HFF-Myc (cell line): ENCODE measurements at places on chromosomes 4 and X.

DNA sequence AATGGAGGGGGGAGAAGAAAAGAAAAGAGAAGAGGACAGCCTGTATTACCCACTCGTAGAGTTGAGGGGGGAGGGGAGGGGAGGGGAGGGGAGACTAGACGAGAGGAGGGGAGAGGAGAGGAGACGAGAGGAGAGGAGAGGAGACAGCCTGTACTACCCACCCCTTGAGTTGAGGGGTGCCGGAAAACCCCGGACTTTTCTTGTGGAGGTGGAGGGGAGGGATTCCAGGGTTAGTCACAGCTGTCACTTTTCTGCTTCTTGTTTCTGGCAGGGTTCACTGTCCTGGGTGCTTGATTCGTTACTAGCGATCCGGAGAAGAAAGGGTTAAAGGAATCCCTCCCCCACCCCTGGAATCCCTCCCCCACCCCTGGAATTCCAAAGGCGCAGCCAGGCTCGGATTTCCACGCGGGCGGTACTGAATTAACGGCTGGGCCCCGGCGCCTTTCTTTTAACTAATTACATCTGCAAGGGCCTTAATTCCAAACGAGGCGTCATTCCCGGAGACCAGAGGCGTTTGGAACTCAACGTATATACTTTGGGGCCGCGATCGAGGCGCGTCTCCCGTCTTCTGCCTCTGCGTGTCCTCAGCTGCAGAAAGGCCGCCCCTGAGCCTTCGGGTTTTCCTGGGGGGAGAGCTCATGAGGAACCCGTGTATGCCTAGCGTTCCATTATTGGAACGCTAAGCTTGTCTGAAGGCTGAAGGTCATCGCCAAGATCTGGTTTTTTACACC lies 20.1 kb upstream of the CSF2RA start:
- DNase-seq, result no peak

GRCh38 chrX:150842198-150842685 lies 56.2 kb downstream of the CD99L2 start:
- DNase-seq, result no peak

DNA sequence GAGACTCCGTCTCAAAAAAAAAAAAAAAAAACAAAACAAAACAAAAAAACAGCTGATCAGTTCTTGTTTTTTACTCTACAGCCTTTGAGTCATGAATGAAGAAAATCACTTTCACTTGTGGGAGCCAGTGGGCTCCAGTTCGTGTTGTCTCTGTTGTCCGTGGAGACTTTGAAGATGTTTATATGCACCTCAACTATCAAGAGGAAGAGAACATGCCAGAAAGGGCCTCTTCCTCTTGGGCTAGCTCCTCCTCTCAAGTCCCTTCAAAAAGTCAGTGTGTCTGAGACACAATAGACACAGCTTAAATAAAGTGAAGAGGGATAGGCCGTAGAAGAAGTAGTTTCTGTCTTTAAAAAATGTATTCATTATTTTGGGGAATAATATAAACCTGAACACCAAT lies 182.7 kb downstream of the KDR start:
- no peak for DNase-seq

DNA sequence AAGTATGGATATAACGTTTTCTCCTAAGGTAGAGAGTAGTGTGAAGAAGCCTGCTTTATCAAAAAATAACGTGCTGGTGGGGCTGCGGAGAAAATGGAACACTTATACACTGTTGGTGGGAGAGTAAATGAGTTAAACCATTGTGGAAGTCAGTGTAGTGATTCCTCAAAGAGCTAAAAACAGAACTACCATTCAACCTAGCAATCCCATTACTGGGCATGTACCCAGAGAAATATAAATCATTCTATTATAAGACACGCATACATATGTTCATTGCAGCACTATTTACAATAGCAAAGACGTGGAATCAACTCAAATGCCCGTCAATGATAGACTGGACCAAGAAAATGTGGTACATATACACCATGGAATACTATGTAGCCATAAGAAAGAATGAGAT lies 196.4 kb downstream of the DMD start:
- DNase-seq, result no peak

GRCh38 chr4:825063-825970 lies 612 bp downstream of the CPLX1 start:
- DNase-seq, result no peak

DNA sequence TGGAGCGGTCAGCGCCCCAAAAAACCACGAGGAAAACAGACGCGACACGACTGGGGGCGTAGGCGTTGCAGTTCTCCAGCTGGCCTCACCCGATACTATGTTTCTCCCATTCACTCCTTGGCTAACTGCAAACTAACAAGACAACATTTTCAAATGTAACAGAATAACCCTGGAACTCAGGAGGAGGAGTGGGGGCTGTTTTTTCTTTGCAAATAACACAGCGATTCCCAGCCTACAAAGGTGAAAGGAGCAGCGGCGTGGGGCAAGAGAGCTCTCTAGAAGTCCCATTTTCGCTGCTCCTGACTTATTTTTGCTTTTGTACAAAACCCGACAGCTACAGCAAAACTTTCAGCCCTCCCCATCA lies 1.6 kb downstream of the SOX3 start:
- DNase-seq, result no peak

DNA sequence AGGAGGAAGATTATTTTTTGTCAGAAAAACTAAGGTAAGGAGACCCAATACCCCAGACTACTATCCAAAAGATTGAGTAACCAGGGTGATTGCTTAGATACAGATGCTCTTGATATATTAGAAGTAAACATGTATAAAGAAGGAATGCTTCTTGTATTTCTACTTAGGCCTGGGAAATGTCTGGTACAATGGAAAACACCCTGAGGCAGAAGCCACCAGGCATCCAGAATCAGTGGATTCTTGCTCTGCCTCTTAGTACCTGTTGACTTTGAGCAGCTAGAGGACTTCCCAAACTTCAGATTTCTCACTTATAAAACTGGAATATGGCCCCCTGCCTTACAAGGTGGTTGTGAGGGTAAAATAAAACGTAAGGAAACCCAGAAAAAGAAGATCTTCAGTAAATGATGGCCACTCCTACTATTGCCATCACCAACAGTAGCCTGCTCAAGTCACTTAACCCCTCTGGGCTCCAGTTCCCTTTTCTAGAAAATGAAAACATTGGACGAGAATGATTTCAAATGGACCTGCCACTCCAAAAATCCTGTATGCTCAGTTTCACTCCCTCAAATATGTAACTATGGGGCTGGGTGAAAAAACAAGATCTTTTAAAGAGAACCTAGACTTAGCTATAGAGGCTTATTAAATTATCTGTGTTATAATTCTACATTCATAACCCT lies 56.6 kb downstream of the AMELX start:
- DNase-seq, result no peak

GRCh38 chrX:19707246-19707871 lies 180.0 kb downstream of the SH3KBP1 start:
- no peak for DNase-seq

DNA sequence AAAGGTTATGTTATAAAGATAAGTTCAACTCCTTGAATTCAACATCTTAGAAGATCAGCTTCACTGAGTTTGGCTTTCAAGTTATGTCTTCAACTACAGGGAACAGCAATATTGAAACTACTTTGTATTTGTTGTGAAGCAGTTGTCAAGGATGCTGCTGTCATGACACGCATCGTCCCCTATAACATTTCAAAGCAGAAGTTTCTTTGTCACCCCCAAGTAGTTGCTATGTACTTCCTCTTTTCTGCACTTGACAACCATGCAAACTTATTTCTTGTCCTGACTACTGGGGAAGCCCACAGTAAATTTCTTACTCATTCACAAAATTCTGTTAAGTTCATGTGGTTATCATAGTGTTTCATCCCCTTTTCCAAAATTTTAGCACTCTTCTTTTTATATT lies 14.3 kb downstream of the ANTXR2 start:
- no peak for DNase-seq

GRCh38 chr4:8467016-8467415 lies 26.4 kb downstream of the TRMT44 start:
- DNase-seq, result no peak

DNA sequence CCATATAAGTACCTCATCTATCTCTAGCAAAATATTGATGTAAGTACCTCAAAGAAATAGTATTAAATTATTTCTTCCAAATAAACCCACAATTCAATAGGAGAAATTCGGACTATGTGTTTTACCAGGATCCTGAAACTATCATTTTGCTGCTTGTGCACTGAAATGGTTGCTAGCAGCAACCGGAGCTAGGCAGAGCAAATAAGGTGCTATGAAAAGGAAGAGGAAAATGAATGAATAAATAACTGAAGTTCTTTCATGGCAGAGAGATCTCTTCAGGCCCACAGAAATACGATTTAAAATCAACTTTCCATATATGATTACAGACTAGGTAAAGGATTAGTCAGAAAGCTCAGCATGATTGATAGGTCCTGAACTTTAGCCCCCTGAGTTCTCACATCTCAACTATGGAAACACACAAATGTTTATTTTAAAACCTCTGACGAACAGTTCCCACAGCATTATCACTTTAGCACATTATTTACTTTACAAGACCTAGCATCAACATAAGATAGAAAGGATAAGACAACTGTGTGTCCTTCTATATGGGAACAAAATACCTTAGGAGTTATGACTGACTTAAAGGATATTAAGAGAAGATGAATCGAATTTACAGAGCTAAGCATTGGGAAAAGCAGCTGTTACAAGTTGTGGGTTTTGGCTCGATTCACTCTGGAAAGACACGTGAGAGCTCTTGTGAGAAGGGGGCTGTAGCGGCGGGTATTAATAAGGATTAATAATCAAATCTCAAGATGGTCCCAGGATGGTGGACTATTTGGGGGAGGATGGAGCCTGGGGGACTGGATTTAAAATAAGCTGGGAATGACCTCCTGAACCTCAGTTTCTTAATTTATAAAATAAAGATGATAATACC lies 104.3 kb downstream of the CORIN start:
- no peak for DNase-seq

DNA sequence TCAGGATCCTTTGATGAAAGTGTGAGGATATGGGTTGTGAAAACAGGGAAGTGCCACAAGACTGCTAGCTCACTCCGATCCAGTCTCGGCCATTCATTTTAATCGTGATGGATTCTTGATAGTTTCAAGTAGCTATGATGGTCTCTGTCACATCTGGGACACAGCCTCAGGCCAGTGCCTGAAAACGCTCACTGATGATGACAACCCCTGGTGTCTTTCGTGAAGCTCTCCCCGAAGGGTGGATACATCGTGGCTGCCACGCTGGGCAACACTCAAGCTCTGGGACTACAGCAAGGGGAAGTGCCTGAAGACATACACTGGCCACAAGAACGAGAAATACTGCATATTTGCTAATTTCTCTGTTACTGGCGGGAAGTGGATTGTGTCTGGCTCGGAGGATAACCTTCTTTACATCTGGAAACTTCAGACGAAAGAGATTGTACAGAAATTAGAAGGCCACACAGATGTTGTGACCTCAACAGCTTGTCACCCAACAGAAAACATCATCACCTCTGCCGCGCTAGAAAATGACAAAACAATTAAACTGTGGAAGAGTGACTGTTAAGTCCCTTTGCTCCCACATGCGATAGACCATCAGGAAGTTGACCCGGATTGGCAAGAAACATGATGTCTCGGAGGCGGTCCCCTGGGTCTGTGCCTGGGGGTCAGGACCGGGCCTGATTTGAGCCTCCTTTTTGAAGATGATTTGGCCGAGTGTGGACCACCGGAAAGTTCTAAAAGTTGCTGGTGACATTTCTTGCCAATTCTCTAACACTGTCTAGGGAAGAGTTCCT lies 22.2 kb downstream of the LIAS start:
- DNase-seq, result no peak

DNA sequence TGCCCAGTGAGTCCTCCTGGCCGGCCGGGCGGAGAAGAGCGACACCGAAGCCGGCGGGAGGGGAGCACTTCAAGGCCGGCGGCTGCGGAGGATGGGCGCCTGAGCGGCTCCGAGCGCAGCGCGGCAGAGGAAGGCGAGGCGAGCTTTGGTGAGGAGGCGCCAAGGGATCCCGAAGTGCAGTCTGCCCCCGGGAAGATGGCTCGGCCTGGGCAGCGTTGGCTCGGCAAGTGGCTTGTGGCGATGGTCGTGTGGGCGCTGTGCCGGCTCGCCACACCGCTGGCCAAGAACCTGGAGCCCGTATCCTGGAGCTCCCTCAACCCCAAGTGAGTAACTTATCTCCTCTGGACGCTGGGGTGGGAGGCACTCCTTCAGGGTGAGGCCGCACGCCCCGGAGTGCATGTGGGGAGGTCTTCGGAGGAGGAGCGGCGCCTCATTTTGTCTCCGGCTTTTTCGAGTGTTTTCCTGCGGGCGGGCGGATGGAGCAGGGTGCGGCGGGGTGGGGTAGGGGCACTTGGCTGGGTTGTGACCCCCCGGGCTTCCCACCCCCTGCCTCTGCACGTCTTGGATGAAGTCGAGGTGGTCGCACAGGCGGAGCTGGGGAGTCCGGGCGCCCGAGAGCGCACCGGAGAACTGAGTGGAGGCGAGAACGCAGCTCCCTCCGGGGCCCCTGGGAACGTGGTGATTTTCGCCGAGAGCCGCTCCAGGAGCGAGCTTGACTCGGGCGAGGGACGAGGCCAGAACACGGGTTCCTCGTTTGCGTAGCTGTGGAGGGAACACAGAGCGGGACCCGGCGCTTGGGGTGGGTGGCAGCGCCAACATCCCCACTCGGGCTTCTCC lies 979 bp downstream of the EFNB1 start:
- DNase-seq, result no peak

GRCh38 chrX:8548446-8548845 lies 83.8 kb downstream of the VCX3B start:
- DNase-seq, result no peak

DNA sequence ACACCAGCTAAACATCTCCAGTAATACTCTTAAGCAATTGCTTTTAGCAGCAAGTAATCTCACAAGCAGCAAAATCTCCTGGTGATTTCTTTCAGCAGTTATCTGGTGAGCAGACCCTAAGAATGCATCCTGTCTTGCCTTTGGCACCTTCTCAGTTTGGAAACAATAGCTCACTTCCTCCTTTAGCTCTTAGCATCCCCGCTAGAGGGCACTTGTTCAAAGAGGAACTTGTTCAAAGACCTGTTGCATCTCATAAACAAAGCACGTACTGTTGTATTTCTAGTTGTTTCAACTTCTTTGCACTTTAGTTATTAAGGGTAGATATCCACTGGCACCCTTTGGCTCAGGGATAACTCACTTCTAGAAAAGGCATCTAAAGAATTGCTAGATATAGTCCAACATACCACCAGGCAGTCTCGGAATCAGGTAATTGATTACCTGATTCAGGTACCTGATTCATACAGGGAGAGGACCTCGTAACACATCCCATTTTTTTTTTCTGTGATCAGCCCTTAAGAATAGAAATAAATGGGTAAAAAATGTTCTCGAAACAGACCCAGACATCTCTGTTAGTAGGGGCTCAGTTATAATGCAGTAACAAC lies 81.9 kb upstream of the QRFPR start:
- peak; percentile 50 for DNase-seq

- no peak for DNase-seq
These were observed 21.3 kb upstream of the CDKN2AIP start for GRCh38 chr4:183422962-183423631.
